ENCODE measurements at places on chromosomes 12 and 14.

- no peak for DNase-seq
Observed at GRCh38 chr12:92226071-92226661, 80.5 kb upstream of the BTG1 start.

- DNase-seq: no peak
Observed at GRCh38 chr12:126899926-126900792, 1366.8 kb upstream of the TMEM132C start.

DNA sequence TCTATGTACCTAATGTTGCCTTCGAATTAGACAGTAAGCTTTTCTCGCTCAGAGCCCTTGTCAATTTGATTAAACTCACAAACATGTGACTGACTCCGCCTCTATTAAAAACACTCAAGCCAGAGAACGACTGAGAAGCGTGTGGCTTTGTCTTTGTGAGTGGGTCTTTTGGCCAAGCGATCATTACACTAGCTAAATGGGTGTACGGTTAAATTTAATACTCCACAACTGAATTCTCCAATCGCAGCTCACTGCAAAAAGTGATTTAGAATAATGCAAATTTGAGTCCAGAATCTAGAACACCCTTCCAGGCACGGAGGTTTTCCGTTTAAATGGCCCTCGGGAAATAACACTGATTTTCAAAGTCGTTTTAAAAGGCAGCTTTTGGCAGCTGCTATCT, 253.7 kb downstream of the EFCAB11 start:
- DNase-seq: no peak

- no peak for DNase-seq
Observed at GRCh38 chr14:99252443-99252939, 19.5 kb downstream of the BCL11B start.

DNA sequence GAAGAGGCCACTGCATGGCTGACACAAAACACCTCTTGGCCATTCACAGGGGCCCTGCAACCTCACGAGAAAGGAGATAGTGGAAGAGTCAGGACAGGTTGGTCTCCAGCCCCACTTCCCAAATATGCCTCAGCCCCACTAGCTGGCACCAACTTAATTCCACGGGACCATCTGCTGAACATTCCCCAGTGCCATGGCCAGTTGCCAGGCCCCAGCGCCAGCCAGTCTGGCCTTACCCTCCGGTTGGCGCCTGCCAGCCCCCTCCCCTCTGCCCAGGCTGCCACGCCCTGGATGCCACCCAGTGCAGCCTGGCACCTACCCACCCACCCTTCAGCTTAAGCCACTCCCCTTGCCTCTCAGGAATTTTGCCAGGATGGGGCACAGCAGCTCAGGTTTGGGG, 21.2 kb upstream of the HSPB8 start:
- DNase-seq: no peak

DNA sequence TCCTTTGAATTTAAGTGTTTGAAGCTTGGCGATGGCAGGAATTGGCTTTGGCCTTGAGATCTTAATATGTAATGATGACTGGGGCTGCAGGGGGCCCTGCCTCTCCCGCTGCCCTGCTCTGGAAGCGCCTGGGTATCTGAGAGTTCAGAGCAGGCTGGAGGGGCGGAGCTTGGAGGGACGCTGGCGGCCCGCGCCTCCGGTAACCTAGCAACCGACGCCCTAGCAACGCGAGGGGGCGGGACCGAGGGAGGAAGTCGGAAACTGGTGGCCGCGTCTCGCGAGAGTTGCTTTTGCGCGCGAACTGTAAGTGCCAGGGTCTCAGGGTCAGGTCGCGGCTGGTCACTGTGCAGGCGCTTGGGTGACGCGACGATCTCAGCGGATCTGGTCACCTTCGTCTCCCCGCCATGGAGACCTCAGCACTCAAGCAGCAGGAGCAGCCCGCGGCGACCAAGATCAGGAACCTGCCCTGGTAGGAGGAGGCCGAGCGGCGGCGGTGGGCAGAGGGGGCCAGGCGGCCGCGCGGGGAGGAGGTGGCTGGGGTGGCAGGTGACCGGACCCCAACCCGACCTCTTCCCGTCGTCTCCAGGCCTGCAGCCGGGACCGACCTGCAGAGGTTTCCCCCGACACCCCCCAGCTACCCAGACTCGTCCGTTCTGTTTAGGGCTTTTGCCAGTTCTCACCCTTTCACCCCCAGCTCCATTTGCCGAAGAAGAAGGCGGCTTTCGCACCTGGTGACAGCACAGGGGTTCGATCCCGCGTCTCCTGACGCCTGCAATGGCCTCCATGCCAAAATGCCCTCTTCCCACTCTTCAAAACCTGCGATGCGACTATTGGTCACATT, at the start of gene RFC5:
Gene RFC5 (plus strand): TSS at position 280 of the 841 bp plus-strand sequence. CDS start 125 bp downstream, at position 405.
- peak; percentile 97 for DNase-seq

DNA sequence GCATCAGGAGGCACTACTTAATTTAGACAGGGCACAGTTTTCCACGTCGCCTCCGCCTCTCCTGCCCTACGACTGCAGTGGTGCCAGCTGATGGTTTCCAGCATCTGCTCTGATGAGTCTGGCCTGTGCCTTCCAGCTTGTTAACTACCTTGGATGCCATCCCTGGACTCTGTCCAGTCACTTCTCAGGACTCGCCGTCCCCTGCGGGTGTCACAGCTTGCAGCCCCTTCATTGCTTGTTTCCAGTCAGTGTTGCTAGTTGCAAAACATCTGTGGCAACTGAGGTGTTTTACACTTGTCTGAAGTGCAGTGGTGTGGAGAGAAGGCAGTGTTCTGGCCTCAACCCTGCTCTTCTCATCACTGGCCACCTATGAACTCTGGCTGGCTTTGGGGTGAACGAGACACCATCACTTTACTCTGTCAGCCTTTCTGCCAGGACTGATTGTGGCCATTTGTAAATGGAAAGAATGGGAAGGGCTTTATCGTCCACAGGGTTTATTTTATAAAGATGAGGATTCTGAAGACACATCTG, 8.3 kb downstream of the ADGRD1 start:
- no peak for DNase-seq

GRCh38 chr14:96039633-96040311, 610 bp downstream of the C14orf132 start:
- no peak for DNase-seq

DNA sequence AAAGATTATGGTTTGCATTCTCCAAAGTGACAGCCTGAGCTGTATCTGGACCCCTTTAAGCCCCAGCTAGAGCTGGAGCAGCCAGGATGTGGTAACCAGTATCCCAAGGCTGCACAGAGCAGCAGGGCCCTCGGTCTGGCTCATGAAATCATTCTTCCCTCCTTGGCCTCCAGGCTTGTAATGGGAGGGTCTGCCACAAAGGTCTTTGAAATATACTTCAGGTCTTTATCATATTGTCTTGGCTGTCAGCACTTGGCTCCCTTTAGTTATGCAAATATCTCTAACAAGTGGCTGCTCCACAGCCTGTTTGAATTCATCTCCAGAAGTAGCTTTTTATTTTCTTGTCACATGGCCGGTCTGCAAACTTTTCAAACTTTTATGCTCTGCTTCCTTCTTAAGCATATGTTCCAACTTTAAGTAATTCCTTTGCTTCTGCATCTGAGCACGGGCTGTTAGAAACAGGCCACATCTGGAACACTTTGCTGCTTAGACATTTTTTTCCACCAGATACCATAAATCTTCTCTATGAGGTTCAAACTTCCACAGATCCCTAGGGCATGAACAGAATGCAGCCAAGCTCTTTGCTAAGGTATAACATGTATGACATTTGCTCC, 663.4 kb upstream of the MIS18BP1 start:
- DNase-seq: no peak

GRCh38 chr12:97131220-97131981, 224.3 kb downstream of the NEDD1 start:
- DNase-seq: no peak

DNA sequence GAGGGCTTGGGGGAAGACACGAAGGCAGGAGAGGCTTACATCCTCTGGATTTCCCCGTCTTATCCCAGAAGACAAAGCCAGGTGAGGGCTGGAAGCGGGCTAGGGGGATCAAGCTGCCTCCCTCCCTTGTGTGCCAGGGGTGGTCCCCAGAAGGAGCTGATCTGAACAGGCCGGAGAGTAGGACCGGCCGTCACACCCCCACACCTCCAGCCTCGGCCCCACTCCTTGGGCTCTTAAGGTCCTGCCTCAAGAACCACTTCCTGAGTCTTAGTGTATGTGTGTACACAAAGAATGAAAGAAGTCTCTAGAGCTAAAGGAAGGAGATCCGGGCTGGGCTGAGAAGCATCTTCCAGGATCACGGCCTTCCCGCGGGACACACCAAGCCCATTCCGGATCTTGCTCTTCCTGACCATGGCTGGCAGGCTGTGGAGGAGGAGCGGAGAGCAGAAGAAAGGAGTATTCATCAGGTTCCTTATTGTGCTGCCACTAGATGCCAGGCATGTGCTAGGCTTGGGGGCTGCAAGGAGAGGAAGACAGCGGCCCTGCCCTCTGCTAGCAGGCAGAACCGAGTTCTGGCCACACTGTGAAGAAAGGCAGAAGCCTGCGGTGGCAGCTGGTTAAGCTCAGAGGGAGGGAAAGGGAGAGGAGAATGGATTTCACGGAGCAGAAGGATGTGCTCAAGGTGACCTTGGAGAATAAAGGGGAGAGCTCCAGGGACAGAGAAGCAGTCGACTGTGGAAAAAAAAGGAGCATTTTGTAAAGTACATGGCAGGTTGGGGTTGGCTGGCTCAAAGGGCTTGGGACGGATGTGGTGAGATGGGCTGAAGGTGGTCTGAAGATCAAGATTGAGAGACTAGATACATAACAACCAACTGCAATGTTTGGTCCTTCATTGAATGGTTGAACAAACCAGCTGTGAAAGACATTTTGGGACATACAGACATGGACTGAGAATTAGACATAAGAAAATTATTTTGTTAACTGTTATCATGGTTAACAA, 1.3 kb upstream of the CD63 start:
- no peak for DNase-seq

- DNase-seq: no peak
Observed at GRCh38 chr12:26658991-26659390, 174.0 kb downstream of the ITPR2 start.

GRCh38 chr12:124913474-124914391, 717 bp downstream of the UBC start:
- DNase-seq: peak; percentile 90

- DNase-seq: no peak
Observed at GRCh38 chr12:122942637-122943036, 23.6 kb downstream of the ABCB9 start.

GRCh38 chr14:32666308-32666707, 272.4 kb upstream of the NPAS3 start:
- no peak for DNase-seq

- no peak for DNase-seq
Observed at GRCh38 chr12:1790444-1790843, 29.9 kb upstream of the LRTM2 start.

DNA sequence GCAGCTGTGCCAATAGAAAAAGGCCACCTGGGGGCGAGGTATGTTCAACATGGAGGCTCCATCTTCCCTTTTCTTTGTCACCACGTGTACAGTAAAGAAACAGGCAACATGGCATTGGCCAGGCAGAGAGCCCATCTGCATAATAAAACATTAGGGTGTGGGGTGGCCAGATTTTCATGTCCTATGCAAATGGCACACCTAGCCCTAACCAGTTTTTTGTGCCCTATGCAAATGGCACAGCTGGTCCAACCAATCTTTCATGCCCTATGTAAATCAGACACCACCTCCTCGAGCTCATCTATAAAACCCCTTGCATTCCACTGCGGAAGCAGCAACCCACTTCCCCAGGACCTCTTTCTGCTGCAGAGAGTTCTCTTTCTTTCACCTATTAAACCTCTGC, 149.1 kb upstream of the RGS6 start:
- no peak for DNase-seq

DNA sequence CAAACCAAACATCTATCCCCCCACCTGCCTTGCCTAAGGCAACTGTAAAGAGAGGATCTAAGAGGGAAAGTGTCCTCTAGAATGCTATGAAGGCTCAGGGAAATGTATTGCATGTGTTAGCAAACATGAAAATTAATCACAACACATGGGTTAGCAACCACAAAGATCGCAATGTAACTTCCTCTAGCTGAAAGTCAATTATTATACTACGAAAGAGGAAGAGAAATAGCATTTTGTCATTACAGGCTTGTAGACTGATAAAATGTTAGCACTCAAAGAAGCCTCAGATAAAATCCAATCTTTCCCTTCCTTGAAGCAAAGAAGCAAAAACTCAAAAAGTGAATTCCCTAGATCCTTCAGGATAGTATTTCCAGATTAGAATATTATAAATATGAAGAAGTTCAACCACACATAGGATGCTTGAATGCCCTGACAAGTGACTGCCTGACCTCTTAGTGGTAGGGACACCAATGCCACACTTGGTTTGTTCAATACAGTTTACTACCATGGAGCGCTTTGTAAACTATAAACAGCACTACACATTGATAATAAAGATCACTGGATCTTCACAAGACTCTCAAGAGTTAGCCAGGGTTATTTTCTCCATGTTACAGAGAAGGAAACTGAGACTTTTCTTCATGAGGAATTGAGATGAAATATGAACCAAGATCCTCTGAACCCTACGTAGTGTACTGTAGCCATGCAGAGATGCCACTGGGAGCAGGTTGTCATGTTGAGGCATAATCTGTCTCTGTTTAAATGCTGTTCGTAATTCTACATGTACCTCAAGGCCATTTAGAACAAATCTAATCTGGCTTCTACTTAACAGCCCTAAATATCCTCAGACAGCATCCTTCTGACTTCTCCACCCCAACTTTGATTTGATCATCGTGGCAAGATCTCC, 100.7 kb downstream of the ITPR2 start:
- no peak for DNase-seq

- DNase-seq: no peak
Observed at GRCh38 chr12:124819080-124819479, 44.6 kb downstream of the SCARB1 start.

GRCh38 chr12:120940799-120941198, 36.6 kb upstream of the SPPL3 start:
- DNase-seq: no peak

GRCh38 chr14:28766469-28766955, at the start of gene FOXG1:
FOXG1 (plus strand) TSS chr14:28766787; CDS start chr14:28767280, 493 bp downstream.
- DNase-seq: no peak

GRCh38 chr14:54715811-54716210, 148.9 kb downstream of the SAMD4A start:
- DNase-seq: no peak

GRCh38 chr12:49334681-49335080, 2.3 kb downstream of the C1QL4 start:
- DNase-seq: no peak

DNA sequence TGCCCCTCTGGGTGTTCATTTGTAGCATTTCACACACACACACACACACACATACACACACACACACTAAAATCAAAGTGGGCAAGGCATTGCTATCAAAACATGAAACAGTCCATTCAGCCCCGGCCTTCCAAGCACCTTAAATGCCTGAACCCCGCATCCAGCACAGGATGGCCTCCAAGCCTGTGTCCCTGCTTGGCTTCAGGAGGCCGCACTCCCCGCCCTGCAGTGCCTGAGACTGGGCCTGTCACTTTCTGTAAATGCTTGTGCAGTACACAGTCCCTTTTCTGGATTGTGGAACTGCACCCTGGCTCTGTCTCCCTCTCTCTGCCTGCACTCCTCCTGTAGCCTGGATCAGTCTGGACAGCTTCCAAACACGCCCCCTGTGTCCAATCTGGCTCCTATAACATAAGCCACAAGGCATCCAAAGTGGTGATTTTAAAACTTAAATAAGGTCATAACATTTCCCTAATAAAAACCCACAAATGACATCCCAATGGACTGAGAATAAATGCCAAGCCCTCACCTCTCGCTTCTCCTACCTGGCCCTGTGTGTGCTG, 972.2 kb upstream of the TMEM132C start:
- DNase-seq: no peak

- DNase-seq: peak; percentile 14
Observed at GRCh38 chr12:123532808-123533649, 490 bp downstream of the RILPL1 start.
